Mammary epithelial cell (primary cell): ENCODE measurements at places on chromosomes 16 and 17. TPM values are rescaled to one million over a fixed set of nuclear protein-coding genes. Genes with fewer than 3 reads are reported as not detected.

- peak; percentile 15 for DNase-seq
Observed at GRCh38 chr16:48420437-48420836, 35.2 kb upstream of the SIAH1 start.

DNA sequence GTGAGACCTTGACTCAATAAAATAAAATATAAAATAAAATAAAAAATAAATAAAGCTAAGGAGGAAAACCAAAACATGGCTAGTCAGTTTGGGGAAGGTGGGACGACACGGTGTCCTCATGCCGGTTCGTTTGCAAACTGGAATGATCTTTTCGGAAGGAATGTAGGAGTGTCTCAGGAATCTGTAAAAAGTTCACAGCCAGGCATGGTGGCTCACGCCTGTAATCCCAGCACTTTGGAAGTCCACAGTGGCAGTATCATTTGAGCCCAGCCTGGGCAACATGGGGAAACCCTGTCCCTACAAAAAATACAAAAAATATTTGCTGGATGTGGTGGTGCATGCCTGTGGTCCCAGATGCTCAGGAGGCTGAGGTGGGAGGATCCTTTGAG, 14.7 kb upstream of the RPTOR start:
- no peak for DNase-seq

GRCh38 chr17:82876602-82877379, 37.0 kb upstream of the ZNF750 start:
- peak; percentile 81 for DNase-seq

- no peak for DNase-seq
Observed at GRCh38 chr16:83940630-83941378, 12.2 kb upstream of the OSGIN1 start.

- DNase-seq, result no peak
Observed at GRCh38 chr16:84724606-84725309, 25.0 kb downstream of the USP10 start.

DNA sequence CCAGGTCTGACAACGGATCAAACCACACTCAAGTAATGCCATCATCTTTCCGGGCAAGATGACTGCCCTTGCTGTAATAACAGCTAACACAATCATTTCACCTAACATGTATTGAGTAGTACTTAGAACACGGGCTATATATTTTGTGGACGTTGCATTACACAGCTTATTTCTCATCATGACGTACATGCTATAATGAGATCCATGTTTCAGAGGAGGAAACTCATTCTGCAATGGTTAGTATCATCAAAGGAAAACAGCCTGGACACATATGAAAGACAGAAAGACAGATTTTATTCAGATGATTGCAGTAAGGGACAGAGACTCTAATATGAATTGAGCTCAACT, 446.7 kb downstream of the HS3ST3B1 start:
- no peak for DNase-seq

GRCh38 chr17:36949461-36949927, 740 bp downstream of the AATF start:
- DNase-seq, result no peak

- peak; percentile 84 for DNase-seq
Observed at GRCh38 chr17:42518046-42518754, 17.8 kb upstream of the NAGLU start.

DNA sequence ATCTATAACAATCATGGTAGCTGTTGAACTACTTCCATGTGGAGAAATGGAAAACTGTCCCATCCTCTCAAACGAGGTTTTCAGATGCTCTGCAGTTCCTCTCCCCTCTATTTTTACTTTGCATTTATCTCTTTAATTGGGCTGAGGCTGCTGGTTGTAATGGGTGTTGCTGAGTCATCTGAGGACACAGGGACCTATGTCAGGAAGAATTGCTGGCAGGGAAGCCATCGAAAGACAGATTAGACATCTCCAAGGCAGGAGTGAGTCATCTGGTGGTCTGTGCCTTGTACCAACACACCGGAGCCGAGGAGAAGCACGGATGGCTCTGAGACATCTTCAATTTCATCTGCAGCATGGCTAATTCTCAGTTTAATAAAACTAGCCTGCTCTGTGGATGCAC, 394.5 kb downstream of the GRIN2A start:
- no peak for DNase-seq

The MAP2K4 gene
- 42.2 TPM for total RNA-seq
